ENCODE measurements at places on chromosomes 3 and 15. TPM values are rescaled to one million over a fixed set of nuclear protein-coding genes. Genes with fewer than 3 reads are reported as not detected.

Gene NR2E3
- 0.44 TPM for polyA plus RNA-seq

Gene IFT57
- 104 TPM for polyA plus RNA-seq

Gene HCN4
- 1.1 TPM for polyA plus RNA-seq

Gene CAPN7
- 52.6 TPM for polyA plus RNA-seq

- DNase-seq = no peak
These were observed 59.7 kb downstream of the RPN1 start for GRCh38 chr3:128590948-128591347.

DNA sequence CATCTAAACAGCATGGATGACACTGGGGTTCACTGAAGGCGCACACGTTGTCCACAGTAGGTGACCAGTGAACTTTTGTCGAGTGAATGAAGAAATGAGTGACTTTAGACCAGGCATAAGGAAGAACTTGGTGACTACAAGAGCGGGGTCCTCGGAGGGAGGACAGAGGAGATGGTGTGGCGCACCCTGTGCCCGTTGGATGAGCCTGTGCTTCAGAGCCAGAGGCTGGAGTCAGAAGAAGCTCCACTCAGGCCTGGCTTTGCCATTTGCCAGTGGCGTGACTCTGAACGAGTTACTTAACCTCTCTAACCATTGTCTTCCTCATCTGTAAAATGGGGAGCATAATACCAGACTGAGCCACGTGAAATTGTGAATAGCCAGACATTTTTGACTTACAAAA is 42.2 kb downstream of the MUC4 start:
- DNase-seq = no peak

DNA sequence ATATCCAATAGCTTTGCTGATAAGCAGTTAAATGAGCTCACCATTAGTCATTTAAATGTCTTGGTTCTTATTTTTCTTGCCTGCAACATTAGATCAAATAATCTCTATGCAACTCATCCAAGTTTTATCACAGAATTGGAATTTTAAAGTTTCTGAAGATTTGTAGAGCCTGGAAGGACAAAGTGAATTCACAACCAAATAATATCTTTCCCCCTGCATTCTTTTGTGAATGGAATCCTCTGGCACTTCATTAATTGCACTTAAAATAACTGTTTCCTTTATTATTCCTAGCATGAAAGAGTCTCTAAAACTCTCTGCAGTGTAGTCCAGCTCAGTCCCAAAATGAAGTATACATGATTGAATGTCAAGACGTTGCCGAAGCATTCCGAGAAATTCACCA is 345.6 kb upstream of the TGFBR2 start:
- no peak for DNase-seq

- DNase-seq = no peak
These were observed 30.0 kb downstream of the STARD5 start for GRCh38 chr15:81293728-81294515.

DNA sequence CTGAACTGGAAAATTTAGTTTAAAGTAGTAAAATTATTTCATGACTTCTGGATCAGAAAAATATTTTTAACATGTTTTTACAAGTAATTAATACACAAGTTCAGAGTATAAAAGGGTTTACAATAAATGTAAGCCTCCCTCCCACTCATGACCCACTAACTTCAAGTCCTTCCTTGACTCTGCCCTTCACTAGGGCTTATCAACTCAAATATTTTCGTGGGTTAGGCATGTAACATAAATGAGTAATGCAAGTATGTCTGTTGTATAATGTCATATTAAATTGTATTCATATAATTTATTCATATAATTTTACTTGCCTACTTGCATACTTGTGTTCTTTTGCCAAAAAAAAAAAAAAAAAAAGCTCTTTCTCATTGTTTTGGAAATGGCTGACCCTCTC is 3.4 kb upstream of the OPA1 start:
- DNase-seq = no peak

DNA sequence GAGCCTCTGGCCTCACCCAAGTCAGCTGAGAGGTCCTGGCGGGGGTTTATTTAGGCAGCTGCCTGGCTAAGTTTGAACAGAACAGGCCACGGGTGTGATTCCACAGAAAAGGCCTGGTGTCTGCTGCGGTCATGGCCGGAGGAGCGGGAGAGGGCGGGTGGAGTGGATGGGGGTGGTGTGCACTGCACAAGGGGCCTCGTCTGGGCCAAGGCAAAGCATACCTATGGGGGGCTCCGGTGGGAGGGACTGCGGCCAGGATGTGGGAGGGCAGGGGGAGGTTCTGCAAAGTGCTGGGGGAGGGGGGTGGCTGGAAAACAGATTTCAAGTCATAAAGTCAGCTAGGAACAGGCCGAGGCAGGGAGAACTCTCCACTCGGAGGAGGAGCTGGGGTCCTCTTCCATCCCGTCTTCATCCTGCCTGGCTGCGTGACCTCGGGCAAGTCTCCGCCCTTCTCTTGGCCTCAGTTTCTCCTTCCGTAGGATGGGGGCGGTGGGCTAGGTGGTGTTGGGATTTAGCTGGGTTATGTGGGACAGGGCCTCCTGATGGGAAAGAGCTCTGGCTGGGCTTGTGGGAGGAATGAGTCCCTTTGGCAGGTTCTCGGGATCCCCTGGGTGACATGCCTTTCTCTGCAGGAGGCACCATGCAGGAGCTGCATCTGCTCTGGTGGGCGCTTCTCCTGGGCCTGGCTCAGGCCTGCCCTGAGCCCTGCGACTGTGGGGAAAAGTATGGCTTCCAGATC is 878 bp downstream of the ISLR start:
- no peak for DNase-seq

- DNase-seq = peak; percentile 93
These were observed at the start of gene HIGD1A for GRCh38 chr3:42804106-42804830. Gene HIGD1A (minus strand): TSS chr3:42804490. CDS start chr3:42794253, 10,237 bp downstream.

GRCh38 chr3:128070898-128071591 is 18.8 kb downstream of the SEC61A1 start:
- DNase-seq = no peak

DNA sequence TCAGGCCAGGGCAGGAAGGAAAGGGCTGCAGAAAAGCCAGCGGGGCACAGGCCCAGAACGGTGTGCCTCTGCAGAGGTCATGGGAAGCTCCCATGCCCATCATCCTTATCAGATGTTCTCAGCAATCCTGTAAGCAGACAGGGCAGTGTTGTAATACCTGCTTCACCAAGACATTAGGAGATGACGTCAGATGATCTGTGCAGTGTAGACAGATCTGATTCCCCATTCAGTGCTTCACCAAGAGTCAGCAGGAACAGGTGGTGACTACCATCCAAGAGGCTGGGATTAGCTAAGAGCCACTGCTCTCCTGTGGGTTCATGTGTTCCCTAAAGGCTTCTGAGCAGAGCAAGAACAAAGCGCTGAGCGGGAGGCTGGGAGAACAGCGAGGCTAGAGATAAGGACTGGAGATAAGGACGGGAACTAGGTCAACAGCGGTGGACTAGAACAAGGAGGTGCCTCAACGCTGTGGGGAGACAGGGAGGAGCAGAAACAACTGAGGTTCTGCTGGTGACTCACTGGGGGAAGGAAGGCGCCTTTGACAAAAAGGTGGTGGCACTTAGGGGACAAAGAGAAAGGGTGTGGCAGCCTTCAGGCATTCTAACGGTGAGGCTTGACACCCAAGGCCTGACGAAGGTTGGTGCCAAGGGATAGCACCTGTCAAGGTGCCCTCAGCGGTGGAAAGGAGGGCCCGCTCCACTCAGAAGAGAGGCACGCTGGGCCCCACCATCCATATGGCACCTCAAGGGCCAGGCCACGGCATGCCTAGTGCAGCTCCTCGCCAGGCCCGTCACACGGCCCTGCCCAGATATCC is 28.4 kb downstream of the CCDC12 start:
- no peak for DNase-seq

DNA sequence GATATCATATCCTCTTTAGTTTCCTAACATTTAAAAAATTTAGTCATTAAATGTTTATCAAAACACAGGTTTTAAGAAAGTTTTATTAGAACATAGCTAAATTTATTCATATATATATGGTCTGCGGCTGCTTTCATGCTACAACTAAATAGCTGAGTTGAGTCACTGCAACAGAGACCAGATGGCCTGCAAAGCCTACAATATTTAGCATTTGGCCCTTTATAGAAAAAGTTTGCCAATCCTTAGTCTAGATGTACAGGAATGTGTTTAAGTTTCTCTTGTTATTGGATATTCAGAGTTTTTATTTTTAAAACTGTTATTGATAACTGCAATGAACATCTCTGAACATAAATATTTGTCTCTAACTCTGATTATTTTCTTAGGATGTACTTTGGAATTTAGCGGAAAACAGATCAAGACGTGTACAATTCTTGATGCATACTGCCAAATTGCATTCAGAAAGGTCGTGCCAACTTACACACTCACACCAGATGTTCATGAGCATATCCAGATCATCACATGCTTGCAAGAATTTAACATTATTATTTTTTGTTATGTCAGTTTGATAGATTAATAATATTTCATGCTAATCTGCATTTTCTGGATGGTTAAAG is 157.9 kb downstream of the STAC start:
- no peak for DNase-seq
